ENCODE measurements at places on chromosomes 7 and 10.

GRCh38 chr10:114664127-114664526, 6.1 kb upstream of the ABLIM1 start:
- DNase-seq = no peak

GRCh38 chr10:73865459-73866442, 8.6 kb downstream of the CAMK2G start:
- DNase-seq = no peak

DNA sequence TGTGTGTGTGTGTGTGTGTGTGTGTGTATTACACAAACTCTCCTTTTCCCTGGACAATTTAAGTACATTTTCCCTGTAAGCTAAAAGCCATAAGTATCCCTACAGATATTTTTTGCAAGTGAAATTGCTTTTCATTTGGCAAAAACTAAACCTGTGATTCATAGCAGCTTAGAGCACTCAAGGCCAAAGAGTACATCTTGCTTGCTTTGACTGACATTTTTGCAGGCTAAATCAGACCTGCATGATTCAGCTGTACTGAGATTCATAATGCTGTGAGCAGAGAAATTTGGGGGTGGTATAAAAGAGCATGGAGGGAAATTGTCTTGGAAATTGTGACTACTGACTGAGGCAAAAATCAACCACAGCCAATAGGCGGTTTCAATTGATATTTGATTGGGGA, 500.4 kb downstream of the GFRA1 start:
- no peak for DNase-seq

- no peak for DNase-seq
Measured at GRCh38 chr7:50792342-50793119, 9.8 kb upstream of the GRB10 start.

GRCh38 chr7:95534796-95535195, 49.1 kb downstream of the ASB4 start:
- DNase-seq = no peak

DNA sequence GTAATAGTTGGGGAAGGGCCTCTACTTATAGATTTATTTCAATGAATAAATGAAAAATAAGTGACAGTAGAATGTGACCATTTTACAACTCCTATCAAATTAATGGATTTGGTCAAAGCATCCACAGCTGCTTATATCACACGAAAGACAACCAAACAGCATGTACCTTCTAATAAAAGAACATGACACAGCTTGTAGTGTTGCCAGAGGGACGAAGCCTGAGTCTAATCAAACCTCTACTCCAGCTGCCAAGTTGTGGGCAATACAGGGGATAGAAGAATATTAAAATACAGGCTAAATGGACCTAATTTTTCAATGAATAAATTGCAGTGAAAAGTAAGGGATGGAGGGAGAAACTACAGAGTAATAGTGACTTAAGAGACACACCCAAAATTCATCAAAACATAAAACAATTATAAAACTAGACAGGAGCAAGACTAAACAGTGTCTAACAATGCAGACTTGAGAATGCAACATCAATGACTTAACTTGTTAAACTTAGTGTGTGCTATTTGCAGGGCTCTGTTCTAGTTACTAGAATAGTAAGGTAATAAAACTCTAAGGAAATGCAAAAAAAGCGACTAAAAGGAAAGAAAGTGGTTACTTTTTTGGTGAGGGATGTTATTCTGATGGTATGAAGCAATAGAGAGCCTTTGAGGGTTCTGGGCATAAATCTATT, 853.8 kb downstream of the GRM8 start:
- DNase-seq = no peak

DNA sequence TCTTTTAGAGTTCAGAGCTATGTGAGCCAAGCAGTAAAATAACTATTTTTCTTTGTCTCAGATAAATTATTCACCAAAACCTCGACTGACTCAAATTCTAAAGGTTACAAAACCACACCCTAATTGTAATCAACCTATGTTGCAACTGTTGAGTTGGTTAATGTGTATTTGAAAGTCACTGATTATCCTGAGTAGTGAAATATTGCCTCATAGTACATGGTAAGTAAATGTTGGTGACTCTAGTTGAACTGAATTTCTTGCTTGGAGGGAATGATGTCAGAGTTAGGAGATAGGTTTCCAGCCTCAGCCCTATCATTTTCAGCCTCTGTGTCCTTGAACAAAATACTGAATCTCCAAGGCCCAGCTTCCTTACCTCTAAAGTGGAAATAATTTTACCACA, 3.0 kb upstream of the CYP2C18 start:
- no peak for DNase-seq

DNA sequence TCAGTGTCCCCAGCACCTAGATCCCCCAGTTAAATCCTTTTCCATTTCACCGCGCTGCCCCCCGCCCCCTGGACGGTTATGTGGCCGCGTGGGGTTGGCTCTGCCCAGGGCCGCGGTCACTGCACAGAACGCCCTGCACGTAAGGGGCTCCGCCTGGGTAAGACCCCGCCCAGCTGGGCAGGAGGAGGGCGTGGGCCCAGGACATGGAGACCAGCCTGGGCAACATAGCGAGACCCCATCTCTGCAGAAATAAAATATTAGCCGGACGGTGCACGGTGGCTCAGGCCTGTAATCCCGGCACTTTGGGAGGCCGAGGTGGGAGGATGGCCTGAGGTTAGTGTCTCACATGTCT, 650 bp upstream of the ZFAND2A start:
- no peak for DNase-seq

DNA sequence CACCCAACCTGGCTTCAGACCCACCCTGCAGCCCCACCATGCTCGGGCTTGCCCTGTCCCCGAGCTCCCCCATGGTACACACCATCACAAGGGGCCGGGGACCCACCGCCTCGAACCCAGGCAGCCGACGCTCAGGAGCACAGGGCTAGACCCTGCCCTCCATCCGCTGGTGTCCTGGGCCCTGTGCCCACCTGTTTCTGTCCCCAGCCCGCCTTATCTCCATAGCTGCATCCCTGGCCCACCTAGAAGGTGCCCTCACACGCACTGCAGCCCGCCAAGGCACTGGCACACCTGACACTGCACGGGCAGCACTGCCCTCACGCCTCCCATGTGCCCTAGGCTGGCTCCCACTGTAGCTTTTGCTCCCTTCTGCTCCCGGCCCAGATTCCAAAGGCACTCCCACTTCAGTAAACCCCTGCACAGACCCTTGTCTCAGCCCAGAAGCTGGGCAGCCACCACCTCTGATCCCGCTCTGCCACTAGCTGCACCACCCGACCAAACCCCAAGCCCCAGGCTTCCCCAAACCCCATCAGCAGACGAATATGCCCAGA, 17.1 kb downstream of the YKT6 start:
- DNase-seq = no peak
